Body of pancreas (tissue), 4 donors: ENCODE measurements at places on chromosomes 4 and X.

- no peaks in the 10 kb centered on the region for H3K4me1 ChIP-seq
- no peaks in the 10 kb centered on the region for H3K27me3 ChIP-seq
- no peak for DNase-seq
- H3K36me3 ChIP-seq, result no peaks in the 10 kb centered on the region
- H3K27ac ChIP-seq, result no peak overlapping the region
Measured at GRCh38 chr4:21011106-21011505, 310.8 kb downstream of the PACRGL start.

- H3K4me3 ChIP-seq, result no peak overlapping the region
- no peak for DNase-seq
- no peaks in the 10 kb centered on the region for H3K36me3 ChIP-seq
- no peaks in the 10 kb centered on the region for H3K4me1 ChIP-seq
- no peaks in the 10 kb centered on the region for H3K27me3 ChIP-seq
Measured at GRCh38 chr4:54586320-54586955, 71.3 kb upstream of the KIT start.

DNA sequence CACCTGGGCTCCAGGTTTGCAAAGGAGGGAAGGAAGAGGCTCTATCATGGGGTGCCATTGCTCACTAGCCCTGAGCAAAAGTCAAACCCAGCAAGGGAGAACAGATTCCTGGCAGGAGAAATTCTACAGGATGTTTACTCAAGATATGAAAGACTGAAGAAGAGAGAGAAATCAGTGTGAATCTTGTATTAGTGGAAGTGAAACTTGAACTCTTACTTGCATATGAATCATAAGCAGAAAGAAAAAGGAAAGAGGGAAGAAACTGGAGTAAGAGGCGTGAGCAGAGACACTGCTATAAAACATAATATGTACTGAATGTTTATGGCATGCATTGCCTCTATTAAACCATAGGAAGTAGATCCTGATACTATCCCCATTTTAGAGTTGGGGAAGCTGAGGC, 60.9 kb downstream of the C4orf46 start:
- H3K36me3 ChIP-seq, result no peaks in the 10 kb centered on the region
- H3K4me3 ChIP-seq, result no peak overlapping the region
- no peak for DNase-seq
- no peaks in the 10 kb centered on the region for H3K27me3 ChIP-seq

DNA sequence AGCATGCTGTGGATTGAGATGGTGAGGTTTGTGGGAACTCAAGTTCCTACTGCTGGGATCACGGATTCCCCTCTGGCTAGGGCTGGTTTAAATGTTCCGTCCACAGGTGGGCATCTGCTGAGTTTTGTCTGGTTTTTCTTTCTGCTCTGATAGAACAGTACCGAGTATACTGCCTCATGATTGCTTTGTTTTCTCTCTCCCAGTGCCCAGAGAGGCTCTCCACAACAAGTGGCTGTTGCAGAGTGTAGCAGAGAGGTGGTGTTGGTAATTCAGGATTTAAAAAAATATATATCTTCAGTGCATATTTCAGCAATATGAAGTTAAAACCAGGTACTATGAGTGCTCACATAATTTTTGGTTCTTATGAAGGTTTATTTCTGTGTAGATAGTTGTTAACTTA, 213.7 kb downstream of the TEX13C start:
- no peaks in the 10 kb centered on the region for H3K27me3 ChIP-seq
- DNase-seq, result no peak
- H3K36me3 ChIP-seq, result no peaks in the 10 kb centered on the region
- H3K4me1 ChIP-seq, result no peaks in the 10 kb centered on the region

DNA sequence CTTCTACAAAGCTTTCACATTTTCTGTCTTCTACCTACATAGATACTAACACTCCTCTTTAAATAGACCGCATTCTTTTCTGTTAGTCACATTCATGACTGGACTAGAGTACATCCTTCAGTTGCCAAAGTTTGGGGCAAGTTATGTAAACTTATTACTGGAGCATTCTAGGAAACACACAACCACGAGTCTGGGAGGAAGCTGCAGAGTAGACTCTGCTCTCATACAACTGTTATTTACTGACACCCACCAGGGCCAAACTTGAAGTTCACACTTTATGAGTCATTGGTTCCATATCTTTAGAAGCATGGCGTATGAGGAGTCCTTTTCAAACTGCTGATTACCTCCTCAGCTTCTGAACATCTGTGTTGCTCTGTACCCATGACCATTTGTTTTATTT, 87.0 kb downstream of the RNF150 start:
- H3K4me3 ChIP-seq, result no peak overlapping the region
- no peak overlapping the region for H3K27ac ChIP-seq
- no peak for DNase-seq
- H3K27me3 ChIP-seq, result no peaks in the 10 kb centered on the region

DNA sequence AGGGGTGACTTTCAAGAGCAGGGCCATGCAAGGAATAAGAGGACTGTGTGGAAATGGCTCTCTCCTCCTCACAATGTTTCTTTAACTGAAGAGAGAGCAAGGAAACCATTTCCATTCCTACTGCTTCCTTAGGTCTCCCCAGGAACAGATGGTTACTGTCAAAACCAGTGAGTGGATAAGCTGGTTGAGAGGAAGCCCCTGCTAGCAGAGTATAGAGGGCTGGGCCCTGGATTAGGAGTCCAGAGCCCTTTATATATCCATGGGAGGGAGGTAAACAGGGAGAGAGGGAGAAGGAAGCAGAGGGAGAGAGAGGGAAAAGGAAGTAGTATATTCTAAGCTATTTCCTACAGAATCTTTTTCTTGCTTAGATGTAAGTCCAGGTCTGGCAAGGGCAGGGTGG, 43.8 kb upstream of the LAS1L start:
- H3K27me3 ChIP-seq, result no peaks in the 10 kb centered on the region
- H3K4me1 ChIP-seq, result no peaks in the 10 kb centered on the region
- H3K36me3 ChIP-seq, result no peaks in the 10 kb centered on the region
- DNase-seq, result no peak

GRCh38 chrX:41337140-41337539, 3.2 kb downstream of the DDX3X start:
- no peak overlapping the region for H3K27ac ChIP-seq
- H3K4me1 ChIP-seq, result peaks cover 26% of the 10 kb centered on the region
- no peak for DNase-seq
- H3K4me3 ChIP-seq, result no peak overlapping the region
- H3K27me3 ChIP-seq, result no peaks in the 10 kb centered on the region

GRCh38 chrX:38961936-38962335, 160.7 kb downstream of the MID1IP1 start:
- no peaks in the 10 kb centered on the region for H3K4me1 ChIP-seq
- H3K27ac ChIP-seq, result no peak overlapping the region
- no peaks in the 10 kb centered on the region for H3K36me3 ChIP-seq
- H3K4me3 ChIP-seq, result no peak overlapping the region
- DNase-seq, result no peak
- H3K27me3 ChIP-seq, result no peaks in the 10 kb centered on the region

GRCh38 chr4:100574607-100575006, 56.8 kb upstream of the EMCN start:
- DNase-seq, result no peak
- no peak overlapping the region for H3K4me3 ChIP-seq
- no peaks in the 10 kb centered on the region for H3K4me1 ChIP-seq
- H3K27ac ChIP-seq, result no peak overlapping the region

DNA sequence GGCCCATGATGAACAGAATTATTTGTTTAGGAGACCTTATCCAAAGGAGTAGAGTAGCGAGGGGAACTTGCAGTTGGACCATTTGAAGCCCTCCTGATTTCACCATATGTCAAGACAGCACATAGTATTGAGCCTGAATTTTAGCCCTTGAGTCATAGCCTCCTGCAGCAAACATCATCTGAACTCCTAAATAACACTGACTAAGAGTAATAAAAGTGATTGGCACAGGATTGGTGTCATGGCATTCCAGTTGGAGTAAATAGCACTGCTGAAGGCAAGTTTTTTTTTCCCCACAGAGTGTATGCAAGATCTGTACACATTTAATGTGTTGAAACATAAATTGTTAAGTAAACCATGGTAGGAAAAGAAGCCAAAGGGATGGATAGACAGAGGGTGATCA, 89.0 kb downstream of the COMMD8 start:
- no peak overlapping the region for H3K4me3 ChIP-seq
- H3K36me3 ChIP-seq, result no peaks in the 10 kb centered on the region
- no peaks in the 10 kb centered on the region for H3K4me1 ChIP-seq
- no peaks in the 10 kb centered on the region for H3K27me3 ChIP-seq
- no peak for DNase-seq
- H3K27ac ChIP-seq, result no peak overlapping the region

GRCh38 chrX:136659174-136659573, 11.2 kb downstream of the CD40LG start:
- no peak overlapping the region for H3K4me3 ChIP-seq
- no peaks in the 10 kb centered on the region for H3K36me3 ChIP-seq
- H3K4me1 ChIP-seq, result no peaks in the 10 kb centered on the region

- H3K4me1 ChIP-seq, result no peaks in the 10 kb centered on the region
- H3K36me3 ChIP-seq, result no peaks in the 10 kb centered on the region
- no peak overlapping the region for H3K27ac ChIP-seq
- DNase-seq, result no peak
Measured at GRCh38 chr4:11813951-11814446, 385.3 kb upstream of the HS3ST1 start.

DNA sequence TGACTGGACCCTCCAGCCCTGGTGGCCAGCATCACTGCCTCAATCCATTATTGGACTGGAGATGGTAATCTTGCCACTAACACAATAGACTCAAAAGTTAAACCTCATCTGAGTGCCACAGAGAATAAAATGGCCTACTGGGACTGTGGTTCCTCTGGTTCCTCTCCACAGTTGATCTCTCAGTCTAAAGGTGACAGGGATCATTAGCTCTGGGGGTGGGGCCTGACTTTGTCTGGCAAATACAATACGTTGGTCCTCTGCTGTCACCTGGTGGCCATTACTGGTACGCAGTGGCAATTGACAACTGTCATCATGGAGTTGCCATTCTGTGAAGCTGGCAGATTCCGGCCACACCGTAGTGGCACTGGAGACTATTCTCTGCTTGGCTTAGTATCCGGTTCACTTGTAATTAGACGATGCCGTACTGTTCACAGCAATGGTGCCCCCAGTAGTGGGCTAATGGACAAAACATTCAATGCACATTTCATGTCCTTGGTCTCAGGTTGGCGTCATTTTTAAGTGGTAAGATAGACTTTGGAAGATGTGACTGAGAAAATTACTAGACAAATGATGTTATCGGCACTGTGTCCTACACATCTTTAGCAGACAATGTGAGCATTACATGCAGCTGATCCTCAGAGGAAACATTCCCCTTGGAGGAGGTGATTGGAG, 6.7 kb downstream of the FGFBP2 start:
- H3K27me3 ChIP-seq, result no peaks in the 10 kb centered on the region
- no peak overlapping the region for H3K4me3 ChIP-seq
- no peak overlapping the region for H3K27ac ChIP-seq
- DNase-seq, result peak; percentile 81
- H3K4me1 ChIP-seq, result no peaks in the 10 kb centered on the region

GRCh38 chr4:168628251-168628650, 131.4 kb downstream of the PALLD start:
- no peaks in the 10 kb centered on the region for H3K36me3 ChIP-seq
- no peaks in the 10 kb centered on the region for H3K27me3 ChIP-seq
- no peak overlapping the region for H3K27ac ChIP-seq
- no peak overlapping the region for H3K4me3 ChIP-seq
- peaks cover 14% of the 10 kb centered on the region for H3K4me1 ChIP-seq

GRCh38 chrX:42776195-42776594, 1.8 kb downstream of the PPP1R2C start:
- no peak for DNase-seq
- no peak overlapping the region for H3K27ac ChIP-seq
- H3K36me3 ChIP-seq, result no peaks in the 10 kb centered on the region
- H3K4me1 ChIP-seq, result no peaks in the 10 kb centered on the region
- H3K27me3 ChIP-seq, result no peaks in the 10 kb centered on the region
- H3K4me3 ChIP-seq, result no peak overlapping the region

GRCh38 chrX:12997906-12998687, 23.2 kb downstream of the TMSB4X start:
- H3K36me3 ChIP-seq, result no peaks in the 10 kb centered on the region
- peak overlapping the region; percentile 60 for H3K27ac ChIP-seq
- peaks cover 36% of the 10 kb centered on the region for H3K4me1 ChIP-seq
- H3K27me3 ChIP-seq, result no peaks in the 10 kb centered on the region

GRCh38 chr4:37528166-37528885, 157.8 kb downstream of the RELL1 start:
- H3K27ac ChIP-seq, result no peak overlapping the region

DNA sequence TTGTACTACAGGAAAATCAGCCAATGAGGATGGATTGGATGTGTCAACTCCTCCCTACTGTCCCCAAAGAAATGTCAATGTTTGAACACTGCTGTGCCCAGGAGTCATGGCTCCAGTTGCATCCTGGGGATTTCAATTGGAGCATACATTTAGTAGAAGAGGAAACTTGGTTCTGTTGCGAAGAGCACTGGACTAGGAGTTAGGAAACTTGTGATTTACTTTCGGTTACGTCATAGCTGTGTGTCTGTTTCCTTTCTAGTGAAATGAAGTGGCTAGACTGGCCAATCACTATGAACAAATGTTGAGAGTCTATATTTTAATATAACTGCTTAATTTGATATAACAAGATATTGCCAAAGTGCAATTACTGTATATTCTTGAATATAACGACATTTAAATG, 35.2 kb downstream of the ARL9 start:
- no peak overlapping the region for H3K27ac ChIP-seq
- H3K4me3 ChIP-seq, result no peak overlapping the region
- DNase-seq, result no peak

- no peak overlapping the region for H3K27ac ChIP-seq
- no peak overlapping the region for H3K4me3 ChIP-seq
- H3K36me3 ChIP-seq, result no peaks in the 10 kb centered on the region
- H3K4me1 ChIP-seq, result no peaks in the 10 kb centered on the region
Measured at GRCh38 chr4:4308800-4309441, 18.9 kb downstream of the ZBTB49 start.

GRCh38 chr4:150207871-150208270, 129.6 kb downstream of the DCLK2 start:
- no peak overlapping the region for H3K27ac ChIP-seq
- no peaks in the 10 kb centered on the region for H3K36me3 ChIP-seq
- no peak for DNase-seq

- no peaks in the 10 kb centered on the region for H3K36me3 ChIP-seq
- no peak overlapping the region for H3K27ac ChIP-seq
- no peaks in the 10 kb centered on the region for H3K27me3 ChIP-seq
Measured at GRCh38 chrX:13376857-13377549, 57.1 kb upstream of the ATXN3L start.

- H3K27me3 ChIP-seq, result no peaks in the 10 kb centered on the region
- H3K4me1 ChIP-seq, result no peaks in the 10 kb centered on the region
- H3K27ac ChIP-seq, result no peak overlapping the region
Measured at GRCh38 chr4:102247041-102247440, 98.2 kb downstream of the SLC39A8 start.

- H3K4me1 ChIP-seq, result no peaks in the 10 kb centered on the region
- no peak for DNase-seq
- no peaks in the 10 kb centered on the region for H3K27me3 ChIP-seq
- H3K4me3 ChIP-seq, result no peak overlapping the region
- no peak overlapping the region for H3K27ac ChIP-seq
Measured at GRCh38 chrX:40778861-40779575, 43.7 kb upstream of the MED14 start.

DNA sequence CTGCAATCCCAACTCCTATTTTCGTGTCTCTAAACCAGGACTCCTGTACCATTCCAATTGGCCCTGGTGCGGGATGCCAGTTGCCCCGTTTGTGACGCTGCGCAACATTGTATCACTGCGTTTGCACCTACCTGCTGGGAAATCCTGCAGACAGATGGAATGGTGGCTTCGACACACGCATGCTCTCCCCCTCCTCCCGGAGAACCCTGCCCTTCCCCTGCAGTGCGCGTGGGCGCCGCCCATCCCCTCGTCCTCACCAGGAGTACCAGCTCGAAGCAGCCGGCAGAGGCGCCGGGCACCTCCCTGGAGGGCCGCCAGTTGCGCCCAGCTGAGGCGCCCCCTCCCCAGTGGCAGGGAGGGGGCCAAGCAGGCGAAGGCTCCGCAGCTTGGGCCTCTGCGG, 1.4 kb downstream of the DGKK start:
- no peak overlapping the region for H3K27ac ChIP-seq
- H3K36me3 ChIP-seq, result no peaks in the 10 kb centered on the region
